ENCODE measurements at places on chromosomes 5 and 9. TPM values are rescaled to one million over a fixed set of nuclear protein-coding genes. Genes with fewer than 3 reads are reported as not detected.
A peak's percentile ranks its signal among the peaks of the same experiment; 100 is the strongest.

CLINT1 gene
- total RNA-seq = 76.1 TPM

ZNF79 gene
- total RNA-seq = 9.0 TPM

GGTA1 gene
- total RNA-seq = not detected

ZNF366 gene
- not detected for total RNA-seq

NOXA1 gene
- total RNA-seq = 4.8 TPM

LEAP2 gene
- 2.4 TPM for total RNA-seq

PHYHD1 gene
- 20.0 TPM for total RNA-seq

UNC5A gene
- 10.2 TPM for total RNA-seq

SRD5A1 gene
- total RNA-seq = 42.6 TPM

CATSPER3 gene
- 0.44 TPM for total RNA-seq

POC5 gene
- 9.0 TPM for total RNA-seq

CYSRT1 gene
- total RNA-seq = 2.9 TPM

ADAMTS2 gene
- 9.0 TPM for total RNA-seq

C9orf153 gene
- not detected for total RNA-seq

DIRAS2 gene
- 0.34 TPM for total RNA-seq

DNA sequence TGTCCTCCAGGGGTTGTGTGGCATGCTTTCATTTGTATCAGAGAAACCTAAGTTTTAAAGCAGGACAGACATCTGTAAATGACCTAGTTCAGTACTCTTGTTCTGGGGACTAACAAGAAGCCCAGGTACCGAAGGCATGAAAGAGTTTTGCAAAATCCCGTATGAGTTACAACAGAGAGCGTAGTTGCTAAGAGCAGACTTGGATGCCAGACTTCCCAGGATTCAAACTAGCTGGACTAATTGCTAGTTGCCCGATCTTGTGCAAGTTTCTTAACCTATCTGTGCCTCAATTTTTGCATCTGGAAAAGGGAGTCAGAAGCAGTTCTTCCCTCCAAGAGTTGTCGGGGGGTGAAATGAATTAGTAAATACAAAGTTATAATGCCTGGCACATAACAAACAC is 20.9 kb downstream of the FBXL7 start:
- DNase-seq = no peak

- DNase-seq = no peak
Measured at GRCh38 chr5:51404255-51404654, 21.0 kb downstream of the ISL1 start.

- DNase-seq = no peak
Measured at GRCh38 chr9:90881648-90882047, 80.0 kb downstream of the SYK start.

- DNase-seq = peak; percentile 83
Measured at GRCh38 chr9:129719135-129719534, 33.7 kb downstream of the PTGES start.

- DNase-seq = no peak
Measured at GRCh38 chr5:53373451-53374158, 106.8 kb upstream of the FST start.

DNA sequence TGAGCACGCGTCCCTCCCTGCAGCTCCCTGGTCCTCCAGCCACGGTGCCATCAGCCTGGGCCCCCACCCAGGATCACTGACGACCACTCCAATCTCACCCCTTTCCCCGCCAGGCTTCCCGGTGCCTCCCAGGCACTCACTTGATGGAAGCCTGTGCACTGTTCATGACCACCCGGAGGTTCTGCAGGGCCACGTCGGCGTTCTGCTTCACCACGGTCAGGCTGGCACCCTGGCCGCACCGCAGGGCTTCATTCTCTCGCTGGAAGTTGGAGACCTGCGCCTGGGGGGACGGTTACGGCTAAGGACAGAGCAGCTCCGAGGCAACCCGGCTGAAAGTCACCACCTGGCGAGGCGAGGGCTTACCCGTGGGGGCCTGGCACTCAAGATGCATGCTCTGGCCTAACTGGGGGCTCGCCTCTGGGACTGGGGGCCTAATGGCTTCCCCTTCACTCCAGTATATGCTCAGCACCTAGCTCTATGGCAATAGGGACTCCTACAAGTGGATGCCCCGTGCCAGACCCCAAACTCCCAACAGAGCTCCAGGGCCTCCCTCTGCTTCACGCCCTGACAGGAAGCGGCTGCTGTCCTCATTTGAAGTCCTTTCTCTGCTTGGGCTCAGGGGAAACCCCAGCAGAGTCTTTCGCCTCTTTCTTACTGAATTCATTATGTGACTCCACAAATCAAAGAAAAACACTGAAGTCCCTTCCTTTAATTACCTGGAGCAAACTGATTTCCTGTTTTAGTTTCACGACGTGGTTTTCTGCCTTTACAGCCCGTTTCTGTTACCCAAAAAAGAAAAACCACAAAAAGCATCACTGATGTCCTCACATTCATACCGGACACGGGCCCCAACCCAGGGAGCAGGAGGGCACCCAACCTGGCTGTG is 4.2 kb upstream of the SNAPC4 start:
- DNase-seq = no peak

DNA sequence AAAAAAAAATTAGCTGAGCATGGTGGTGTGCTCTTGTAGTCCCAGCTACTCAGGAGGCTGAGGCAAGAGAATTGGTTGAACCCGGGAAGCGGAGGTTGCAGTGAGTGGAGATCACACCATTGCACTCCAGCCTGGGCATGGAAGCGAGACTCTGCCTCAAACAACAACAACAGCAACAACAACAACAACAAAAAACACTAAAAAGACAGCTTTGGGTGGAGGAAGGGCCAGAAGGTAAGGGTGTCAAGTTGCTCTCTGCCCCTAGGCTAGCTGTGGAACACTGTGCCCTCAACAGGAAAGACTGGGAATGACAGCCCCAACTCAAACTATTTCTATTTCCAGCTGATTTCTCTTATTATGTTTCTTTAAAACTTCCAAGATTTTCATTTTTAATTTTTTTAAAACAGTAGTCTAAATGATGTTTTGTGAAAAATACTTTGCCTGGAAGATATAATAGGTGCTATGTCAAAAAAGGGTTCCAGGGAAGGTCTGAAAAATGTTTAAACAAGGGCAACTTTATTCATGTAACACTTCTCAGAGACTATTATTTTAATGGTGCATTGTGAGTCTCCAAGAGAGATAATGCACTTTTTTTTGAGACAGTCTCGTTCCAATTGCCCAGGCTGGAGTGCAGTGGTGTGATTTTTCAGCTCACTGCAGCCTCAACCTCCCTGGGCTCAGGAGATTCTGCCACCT is 29.9 kb downstream of the CLINT1 start:
- peak; percentile 38 for DNase-seq

GRCh38 chr9:73270967-73271721 is 119.5 kb downstream of the ANXA1 start:
- no peak for DNase-seq

DNA sequence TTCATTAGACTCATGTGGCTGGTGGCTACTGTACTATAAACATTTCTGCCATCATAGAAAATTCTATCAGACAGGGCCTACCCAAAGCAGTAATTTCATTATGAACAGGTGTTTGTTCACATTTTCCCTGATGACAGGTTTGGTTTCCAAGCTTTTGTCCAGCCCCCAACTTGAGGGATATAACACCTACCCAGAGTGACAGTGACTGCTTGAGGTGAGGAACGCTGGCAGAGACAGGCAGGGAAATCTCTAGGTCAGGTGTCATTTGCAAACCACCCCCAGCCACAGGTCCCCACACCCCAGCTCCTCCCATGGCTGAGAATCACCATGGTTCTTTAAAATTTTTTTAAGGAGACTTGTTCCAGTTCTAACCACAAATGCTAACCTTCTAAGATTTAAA is 25.5 kb downstream of the GOLM1 start:
- DNase-seq = no peak

DNA sequence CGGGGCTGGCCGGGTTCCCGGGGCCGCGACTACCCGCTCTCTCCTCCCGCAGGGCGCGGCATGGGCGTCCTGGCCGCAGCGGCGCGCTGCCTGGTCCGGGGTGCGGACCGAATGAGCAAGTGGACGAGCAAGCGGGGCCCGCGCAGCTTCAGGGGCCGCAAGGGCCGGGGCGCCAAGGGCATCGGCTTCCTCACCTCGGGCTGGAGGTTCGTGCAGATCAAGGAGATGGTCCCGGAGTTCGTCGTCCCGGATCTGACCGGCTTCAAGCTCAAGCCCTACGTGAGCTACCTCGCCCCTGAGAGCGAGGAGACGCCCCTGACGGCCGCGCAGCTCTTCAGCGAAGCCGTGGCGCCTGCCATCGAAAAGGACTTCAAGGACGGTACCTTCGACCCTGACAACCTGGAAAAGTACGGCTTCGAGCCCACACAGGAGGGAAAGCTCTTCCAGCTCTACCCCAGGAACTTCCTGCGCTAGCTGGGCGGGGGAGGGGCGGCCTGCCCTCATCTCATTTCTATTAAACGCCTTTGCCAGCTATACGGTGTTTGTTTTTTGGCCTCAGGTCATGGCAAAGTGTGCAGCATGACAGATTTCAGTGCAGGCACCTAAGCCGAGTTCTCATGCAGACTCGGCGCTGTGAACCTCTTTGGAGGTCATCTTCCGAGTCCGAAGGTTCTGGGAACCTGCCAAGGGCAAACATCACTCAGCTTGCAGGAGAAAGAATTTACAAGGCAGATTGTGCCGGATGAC is 516 bp downstream of the MRPL41 start:
- DNase-seq = peak; percentile 40

DNA sequence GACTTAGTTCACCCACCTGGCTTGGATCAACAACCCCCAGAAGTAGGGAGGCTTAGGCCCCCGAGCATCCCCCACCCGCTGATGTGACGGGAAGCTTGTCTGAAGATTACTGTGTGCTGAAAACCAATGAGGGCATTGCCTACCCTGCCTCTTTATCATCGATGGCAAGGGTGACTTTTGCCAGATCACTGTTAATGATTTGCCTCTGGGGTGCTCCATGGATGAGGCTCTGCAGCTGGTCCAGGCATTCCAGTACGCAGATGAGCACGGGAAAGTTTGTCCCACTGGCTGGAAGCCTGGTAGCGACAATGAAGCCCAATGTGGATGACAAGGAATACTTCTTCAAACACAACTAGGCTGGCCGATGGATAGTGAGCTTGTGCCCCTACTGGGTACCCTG is 22.0 kb downstream of the RUFY1 start:
- no peak for DNase-seq

GRCh38 chr9:385818-386398 is 171.2 kb downstream of the DOCK8 start:
- peak; percentile 62 for DNase-seq

DNA sequence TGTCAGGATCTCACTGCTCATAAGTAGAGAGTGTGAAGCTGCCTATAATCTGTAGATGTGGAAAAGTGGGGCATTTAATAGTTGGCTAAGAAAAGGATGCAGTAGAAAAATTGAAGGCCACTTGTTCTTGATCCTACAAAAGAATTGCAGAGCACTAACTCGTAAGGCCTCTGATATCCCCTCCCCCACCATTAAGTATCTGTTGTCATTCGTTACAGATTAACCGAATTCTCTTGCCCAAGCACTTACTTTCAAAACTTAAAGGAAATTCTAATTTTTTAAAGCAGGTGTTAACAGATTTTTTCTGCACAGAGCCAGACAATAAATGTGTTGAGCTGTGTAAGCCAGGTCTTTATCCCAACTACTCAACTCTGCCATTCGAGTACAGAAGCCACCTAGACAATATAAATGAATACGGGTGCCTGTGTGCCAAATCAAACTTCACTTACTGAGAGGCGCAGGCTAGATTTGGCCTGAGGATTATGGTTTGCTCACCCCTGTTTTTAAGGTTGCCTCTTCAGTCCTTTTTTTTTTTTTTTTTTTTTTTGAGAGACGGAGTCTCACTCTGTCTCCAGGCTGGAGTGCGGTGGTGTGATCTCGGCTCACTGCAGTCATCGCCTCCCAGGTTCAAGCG is 234.8 kb downstream of the RFK start:
- DNase-seq = no peak

DNA sequence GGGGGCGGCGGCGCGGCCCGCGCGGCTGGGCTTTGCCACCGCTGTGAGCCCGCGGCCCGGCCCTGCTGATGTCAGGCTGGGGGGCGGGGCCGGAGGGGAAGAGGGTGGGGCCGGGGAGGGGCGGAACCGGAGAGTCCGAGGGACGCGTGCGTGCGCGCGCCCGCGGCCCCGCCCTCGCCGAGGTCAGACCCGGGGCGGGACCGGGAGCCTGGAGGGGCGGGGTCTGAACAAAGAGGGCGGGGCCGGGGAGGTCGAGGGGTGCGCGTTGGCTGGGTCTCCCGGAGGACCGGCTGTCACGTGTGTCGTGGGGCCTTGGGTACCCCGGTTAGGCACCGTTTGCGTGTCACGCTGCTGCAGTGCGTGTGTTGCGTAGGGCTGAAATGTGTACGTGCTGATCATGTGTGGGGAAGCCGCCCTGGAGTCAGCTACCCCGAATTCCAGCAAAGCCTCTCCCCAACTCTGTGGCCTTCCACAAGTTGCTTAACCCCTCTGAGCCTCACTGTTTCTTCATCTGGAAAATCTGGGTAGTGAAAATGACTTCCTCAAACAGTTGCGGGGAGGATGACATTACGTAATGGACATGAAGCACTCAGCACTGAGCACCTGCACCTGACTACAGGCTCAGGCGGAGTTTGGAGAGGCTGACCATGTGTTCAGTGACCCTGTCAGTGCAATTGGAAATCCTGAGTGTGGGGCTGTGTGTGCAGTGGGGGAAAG is at the start of gene RALGDS:
RALGDS (minus strand) TSS at position 43 of the 717 bp plus-strand sequence. CDS start 86 bp downstream, outside the sequence.
- peak; percentile 87 for DNase-seq

DNA sequence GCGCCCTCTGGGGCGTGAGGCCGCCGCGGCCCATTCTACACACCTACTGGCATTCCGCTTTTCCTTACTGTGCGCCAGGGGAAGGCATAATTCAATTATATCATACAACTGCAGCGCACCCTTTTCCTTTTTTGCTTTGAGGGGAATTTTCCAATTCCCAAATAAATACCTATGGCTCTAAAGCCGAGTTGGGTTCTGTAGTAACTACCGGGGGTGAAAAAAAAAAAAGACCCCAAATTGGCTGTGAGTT is 34.1 kb upstream of the NFIB start:
- DNase-seq = no peak

- no peak for DNase-seq
Measured at GRCh38 chr9:75054368-75055001, 26.4 kb upstream of the CARNMT1 start.

- no peak for DNase-seq
Measured at GRCh38 chr5:59466271-59466670, 427.3 kb downstream of the PDE4D start.

GRCh38 chr5:115948091-115948534 is 14.2 kb upstream of the LVRN start:
- DNase-seq = no peak

- DNase-seq = no peak
Measured at GRCh38 chr9:129458663-129459546, 162.0 kb downstream of the C9orf50 start.

GRCh38 chr5:18179579-18179978 is 545.3 kb downstream of the TAF11L14 start:
- no peak for DNase-seq

GRCh38 chr5:134969166-134969565 is 1.5 kb downstream of the CATSPER3 start:
- DNase-seq = no peak

GRCh38 chr9:134492281-134492691 is 149.3 kb upstream of the COL5A1 start:
- DNase-seq = no peak

- no peak for DNase-seq
Measured at GRCh38 chr5:66551945-66552344, 44.2 kb upstream of the MAST4 start.

GRCh38 chr9:99253134-99253533 is 31.1 kb downstream of the SEC61B start:
- DNase-seq = no peak

- peak; percentile 64 for DNase-seq
Measured at GRCh38 chr5:160133071-160133917, 14.0 kb upstream of the PWWP2A start.

- DNase-seq = peak; percentile 77
Measured at GRCh38 chr5:53478411-53479044, 1.9 kb upstream of the FST start.

GRCh38 chr9:97284798-97285197 is 22.7 kb upstream of the CCDC180 start:
- DNase-seq = no peak

- DNase-seq = no peak
Measured at GRCh38 chr5:5258564-5258963, 118.4 kb downstream of the ADAMTS16 start.

Data from WTC11 (cell line).